ENCODE measurements at places on chromosomes 3 and 15.
A peak's percentile ranks its signal among the peaks of the same experiment; 100 is the strongest.

DNA sequence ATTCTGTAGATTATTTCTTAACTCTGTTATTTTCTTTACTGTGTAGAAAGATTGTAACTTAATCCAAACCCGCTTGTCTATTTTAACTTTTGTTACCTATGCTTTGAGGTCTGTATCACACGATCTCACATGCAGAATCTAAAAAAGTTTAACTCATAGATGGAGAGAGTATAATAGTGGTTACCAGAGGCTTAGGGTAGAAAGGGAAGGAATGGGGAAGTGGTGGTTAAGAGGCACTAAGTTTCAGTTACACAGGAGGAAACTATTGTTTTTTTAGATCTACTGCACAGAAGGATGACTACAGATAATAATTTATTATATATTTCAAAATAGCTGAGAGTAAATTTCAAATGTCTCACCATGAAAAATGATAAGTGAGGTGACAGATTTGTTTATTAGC is 515.2 kb downstream of the RSL24D1 start:
- no peak for DNase-seq

- DNase-seq: no peak
These were observed 163.6 kb downstream of the FAM43A start for GRCh38 chr3:194849166-194849875.

- DNase-seq: no peak
These were observed 48.9 kb upstream of the STRIT1 start for GRCh38 chr3:155342344-155342743.

DNA sequence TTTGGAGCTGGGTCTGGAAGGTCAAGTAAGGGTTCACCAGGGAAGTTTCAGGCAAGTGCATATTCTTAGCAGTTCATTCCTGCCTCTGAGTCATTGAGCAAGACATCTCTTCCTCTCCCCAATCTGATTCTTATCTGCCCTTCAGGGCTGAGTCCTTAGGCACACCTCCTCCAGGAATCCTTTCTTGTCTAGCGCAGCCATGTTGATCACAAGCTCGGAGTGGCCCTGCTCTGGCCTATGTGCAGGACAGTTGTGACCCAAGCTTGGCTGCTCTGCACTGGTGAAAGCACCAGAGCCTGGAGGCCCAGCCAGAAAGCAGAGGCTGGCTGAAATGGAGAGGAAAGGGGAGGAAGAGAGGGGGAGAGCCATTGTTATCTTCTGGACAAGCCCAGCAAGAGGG is 30.9 kb upstream of the MRPS22 start:
- no peak for DNase-seq

- no peak for DNase-seq
These were observed 17.9 kb upstream of the SATB1 start for GRCh38 chr3:18442756-18443664.

DNA sequence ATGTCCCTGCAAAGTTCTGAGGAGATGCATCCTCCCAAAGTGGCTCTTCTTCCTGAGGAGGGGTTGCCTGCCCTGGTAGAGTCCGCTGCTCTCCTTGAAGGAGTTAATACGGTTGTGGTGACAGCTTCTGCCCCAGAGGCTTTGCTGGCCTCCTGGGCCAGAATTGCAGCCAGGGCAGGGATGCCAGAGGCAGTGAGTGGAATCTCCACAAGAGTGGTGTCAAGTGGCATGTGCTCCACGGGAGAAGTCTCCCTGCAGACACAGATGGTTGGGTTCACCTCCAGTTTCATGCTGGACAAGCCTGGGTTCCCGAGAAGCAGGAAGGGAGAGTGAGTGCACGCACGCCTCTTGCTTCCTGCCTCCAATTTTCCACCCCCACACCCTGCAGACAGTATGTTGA is 105.5 kb downstream of the SLC25A26 start:
- DNase-seq: no peak

GRCh38 chr3:149245738-149246451 is 24.3 kb upstream of the CP start:
- DNase-seq: no peak

DNA sequence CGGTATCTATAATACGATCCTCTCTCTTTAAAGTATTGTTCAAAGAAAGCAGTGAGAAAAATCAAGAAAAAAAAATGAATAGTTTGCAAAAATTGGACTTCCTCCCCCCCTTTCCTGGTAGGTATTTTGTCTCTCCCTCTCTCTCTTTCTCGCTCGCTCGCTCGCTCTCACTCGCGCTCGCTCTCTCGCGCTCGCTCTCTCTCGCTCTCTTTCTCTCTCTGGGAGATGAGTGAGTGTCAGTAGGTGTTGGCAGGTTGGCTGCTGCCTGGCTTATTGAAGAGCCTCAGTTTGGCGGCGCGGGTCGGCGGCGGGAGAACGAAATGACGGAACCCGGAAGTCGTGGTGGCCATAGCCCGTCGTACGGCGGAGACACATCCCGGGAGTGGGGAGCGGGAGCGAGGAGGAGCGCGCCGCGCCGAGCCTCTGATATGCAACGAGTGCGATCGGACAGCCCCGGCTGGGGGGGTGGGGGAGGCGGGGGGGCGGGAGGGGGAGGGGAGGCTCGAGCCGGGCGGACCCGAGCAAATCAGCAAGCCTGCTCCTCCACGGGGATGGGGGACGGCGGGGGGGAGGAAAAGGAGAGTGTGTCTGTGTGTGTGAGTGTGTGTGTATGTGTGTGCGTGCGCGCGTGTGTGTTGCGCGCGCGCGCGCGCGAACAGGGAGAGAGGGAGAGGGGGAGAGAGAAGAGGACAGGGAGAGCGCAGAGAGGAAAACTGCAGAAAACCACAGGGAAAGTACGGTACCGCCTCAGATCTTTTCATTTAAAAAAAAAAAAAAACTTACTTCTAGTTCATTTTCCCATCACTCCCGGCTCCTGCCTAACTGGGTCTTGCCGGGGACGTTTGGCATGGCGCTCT is at the start of gene MEIS2:
Gene MEIS2 (minus strand): TSS at position 441 of the 857 bp plus-strand sequence. CDS start 1,083 bp downstream, outside the sequence.
- DNase-seq: peak; percentile 85

- no peak for DNase-seq
These were observed 47.7 kb downstream of the MORC1 start for GRCh38 chr3:109070211-109070610.

DNA sequence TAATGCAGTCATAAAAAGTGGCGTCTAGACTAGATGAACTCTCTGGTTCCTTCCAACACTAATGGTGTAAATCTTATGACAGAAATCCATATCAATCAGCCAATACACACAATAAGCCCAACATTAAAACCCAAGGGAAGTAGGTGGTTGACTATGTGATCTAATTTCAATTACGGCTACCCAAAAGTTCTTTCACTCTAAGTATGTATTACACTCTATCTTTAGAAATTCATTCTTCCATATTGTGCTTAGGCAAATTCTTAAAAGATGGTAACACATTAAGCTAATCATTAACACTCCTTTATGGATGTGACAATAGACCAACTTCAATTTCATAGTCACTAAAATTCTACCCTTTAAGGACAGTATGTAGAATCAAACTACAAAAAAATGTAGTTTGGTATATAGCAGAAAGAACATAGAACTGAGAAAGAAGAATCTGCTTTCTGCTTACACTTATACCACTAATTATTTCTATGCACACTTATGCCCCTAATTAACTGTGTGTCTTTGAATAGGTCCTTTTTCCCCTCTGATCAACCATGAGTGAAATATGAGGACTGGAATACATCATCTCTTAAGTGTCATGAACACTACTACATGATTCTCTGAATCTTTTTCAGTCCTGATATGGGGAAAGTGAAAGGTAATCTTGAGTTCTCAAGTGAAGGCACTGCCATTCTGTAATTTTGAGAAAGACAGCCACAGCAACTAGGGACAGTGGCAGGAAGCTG is 557.6 kb downstream of the IGSF11 start:
- DNase-seq: no peak

- no peak for DNase-seq
These were observed 90.1 kb downstream of the CHST2 start for GRCh38 chr3:143209715-143210059.

GRCh38 chr3:46360907-46361306 is 7.0 kb downstream of the CCR2 start:
- DNase-seq: no peak

- no peak for DNase-seq
These were observed 4.1 kb downstream of the P3H2 start for GRCh38 chr3:190116551-190117067.

GRCh38 chr3:149647285-149647684 is 10.5 kb downstream of the WWTR1 start:
- DNase-seq: no peak

- DNase-seq: no peak
These were observed 63.8 kb upstream of the XCR1 start for GRCh38 chr3:46091046-46091445.

DNA sequence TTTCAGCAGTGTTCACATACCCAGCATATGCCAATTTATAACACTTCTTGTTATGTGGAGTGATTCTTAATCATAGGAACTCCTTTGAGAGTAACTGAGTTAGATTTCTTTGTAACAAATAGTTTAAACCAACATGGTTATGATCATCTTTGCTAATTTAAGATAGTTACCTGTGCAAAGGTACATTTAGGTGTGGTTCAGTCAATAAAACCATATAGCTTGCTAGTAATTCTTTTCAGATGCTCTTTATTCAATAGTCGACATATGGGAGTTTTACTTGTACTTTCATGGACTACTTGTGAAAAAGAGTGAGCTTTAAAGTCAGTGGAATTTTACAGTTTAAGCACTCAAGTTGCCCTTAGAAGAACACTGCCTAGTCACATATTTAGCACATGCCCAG is 5.2 kb downstream of the DNAJC13 start:
- no peak for DNase-seq

- DNase-seq: no peak
These were observed 41.9 kb downstream of the EMC4 start for GRCh38 chr15:34266751-34267150.

GRCh38 chr3:98331329-98331728 is 22.3 kb upstream of the OR5K4 start:
- DNase-seq: no peak

GRCh38 chr3:48612309-48612708 is 2.9 kb upstream of the UQCRC1 start:
- DNase-seq: no peak

- DNase-seq: no peak
These were observed 134.0 kb upstream of the IL12A start for GRCh38 chr3:159854500-159855124.

GRCh38 chr15:59039225-59039624 is 51.8 kb downstream of the RNF111 start:
- DNase-seq: no peak

- DNase-seq: no peak
These were observed 204.6 kb downstream of the GABRG3 start for GRCh38 chr15:27175472-27176153.

DNA sequence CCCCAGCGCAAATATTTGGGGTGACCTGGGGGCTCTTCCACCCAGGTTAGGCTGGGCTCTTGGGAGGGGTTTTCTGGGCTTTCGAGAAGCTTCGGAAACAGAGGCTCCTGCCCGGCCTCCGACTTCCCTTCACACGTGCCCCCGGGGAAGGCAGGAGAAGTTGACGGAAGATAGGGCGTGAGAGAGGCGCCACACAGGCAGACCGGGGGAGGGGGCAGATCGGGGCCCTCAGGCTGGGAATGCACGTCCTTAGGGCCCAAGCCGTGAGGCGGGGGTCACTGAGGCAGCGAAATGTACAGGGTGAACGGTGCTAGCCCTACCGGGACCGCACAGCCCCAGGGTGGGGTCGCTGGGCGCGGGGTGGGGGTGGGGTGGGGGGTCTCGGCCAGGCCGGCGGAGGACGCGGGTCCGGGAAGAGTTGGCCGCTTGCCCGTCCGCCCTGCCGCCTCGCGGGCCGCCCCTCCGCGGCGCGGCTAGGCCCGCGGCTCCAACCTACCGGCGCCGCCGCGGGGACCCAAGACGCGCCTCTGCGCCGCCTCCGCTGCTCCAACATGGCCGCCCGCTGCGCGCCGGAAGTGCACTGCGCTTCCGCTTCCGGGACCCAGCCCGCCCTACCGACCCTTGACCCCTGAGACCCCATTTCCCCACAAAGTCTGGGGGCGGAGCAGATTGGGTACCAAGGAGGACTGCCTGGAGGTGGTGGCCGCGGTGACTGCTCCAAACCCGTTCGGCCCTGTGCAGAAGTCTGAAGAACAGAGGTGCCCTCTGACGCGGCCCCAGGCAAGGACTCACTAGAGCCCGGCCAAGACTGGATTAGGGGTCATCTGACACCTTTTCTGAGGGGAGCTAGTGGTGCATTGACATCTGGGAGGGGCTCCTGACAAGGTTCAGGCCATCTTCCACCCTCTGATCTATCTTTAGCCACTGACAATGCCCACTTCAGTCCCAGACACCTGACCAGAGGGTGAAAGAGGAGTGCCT is at the start of gene CCDC71:
Gene CCDC71 (minus strand): TSS at position 561 of the 981 bp plus-strand sequence. CDS start 2,123 bp downstream, outside the sequence.
- DNase-seq: peak; percentile 61

- DNase-seq: no peak
These were observed 117.0 kb upstream of the CHL1 start for GRCh38 chr3:79542-79941.

DNA sequence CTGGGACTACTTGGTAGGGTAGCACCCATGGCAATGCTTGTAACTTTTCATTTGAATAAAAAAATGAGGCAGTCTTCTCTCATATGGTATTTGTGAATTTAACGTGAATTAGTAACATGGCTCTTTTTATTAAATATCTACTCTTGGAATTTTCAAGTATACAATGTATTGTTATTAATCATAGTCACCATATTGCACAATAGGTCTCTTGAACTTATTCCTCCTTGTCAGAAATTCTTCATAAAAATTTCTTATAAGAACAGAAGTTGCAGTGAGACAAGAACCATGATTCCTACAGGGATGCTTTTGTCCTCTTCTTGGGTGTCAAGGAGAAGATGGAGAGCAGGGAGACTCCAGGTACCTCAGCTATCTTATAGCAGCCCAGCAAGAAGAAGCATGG is 203.8 kb upstream of the FEZF2 start:
- no peak for DNase-seq

GRCh38 chr3:179098388-179099077 is 26.9 kb upstream of the ZMAT3 start:
- DNase-seq: no peak

DNA sequence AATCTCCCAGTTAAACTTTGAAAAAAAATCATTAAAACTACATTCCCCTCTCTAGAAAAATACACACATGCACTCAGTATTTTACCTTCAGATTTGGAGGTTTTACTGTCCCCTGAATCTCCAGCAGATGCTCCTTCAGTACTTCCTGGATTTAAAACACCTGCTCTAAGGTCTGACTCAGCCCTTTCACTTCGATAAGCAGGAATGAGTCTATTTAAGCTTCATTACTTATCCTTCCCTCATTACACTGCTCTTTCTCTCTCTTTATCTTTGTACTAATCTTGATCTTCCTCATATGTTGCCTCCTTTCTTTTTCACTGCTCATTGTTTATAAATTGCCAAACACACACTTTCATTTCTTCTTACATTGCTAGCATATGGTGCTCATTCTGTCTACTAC is 443.9 kb downstream of the DIPK2A start:
- DNase-seq: no peak

DNA sequence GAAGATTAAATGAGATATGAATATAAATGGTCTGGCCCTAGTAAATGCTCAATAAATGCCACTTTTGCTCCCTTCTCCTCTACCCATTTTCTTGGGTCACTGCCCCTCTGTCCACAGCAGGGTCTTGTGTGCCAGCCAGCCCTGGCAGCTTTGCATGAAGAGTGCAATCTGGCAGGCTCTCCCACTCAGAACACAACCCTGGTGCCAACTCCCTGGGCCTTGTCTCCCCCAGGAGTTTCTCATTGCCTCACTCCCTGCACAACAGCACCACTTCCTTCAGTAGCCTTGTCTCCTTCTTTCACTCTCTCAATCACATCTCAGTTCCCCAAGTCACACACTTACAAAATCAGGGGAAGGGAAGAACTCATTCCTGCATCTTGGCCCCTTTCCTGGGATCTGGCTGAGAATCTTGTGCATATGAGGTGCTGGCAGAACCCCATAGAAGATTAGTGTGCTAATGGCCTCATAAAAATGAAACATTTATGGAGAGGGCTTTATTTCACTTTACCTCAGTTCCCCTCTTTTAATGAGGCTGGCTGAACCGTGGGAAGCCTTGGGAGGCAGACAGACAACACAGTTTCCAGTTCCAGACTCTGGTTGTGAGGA is 445.9 kb upstream of the PROK2 start:
- no peak for DNase-seq
